ENCODE measurements at places on chromosomes 2 and 18.

DNA sequence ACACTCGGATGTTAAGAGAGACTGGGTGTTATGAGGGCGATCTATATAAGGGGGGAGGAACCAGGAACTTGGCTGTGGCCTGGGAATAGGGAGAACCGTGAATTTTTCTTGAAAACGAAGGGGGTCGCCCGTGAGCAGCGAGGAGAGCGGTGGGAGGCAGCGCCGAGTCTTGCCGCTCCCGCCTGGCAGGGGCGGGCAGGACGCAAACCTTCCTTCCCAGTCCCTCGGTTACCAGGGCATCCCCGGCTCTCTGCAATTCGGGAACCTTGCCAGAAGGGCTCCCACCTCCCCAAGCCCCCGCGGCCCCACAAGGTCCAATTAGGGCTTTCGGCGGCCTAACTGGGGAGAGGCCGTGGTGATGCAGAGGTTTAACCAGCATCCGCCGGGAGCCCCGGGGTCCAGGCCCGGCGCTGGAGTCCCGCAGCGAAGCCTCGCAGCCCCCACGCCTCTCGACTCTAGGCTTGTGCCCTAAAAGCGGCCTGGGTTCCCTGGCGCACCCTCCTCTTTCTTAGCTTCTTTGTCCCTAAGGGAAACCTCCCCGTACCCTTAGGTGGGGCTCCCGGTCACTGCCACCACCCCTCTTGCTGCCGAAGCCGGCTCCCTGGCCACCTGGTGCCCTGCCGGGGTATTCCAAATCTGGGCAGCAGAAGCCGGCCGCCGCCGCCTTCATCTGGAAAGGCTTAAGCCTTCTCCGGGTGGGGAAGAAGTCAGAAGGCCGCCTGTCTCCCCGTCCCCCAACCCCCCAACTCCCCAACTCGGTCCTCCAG, 680 bp upstream of the FHOD3 start:
- DNase-seq, result peak; percentile 63

GRCh38 chr18:45355944-45356520, 259.2 kb upstream of the SLC14A2 start:
- no peak for DNase-seq

GRCh38 chr18:37864122-37864521, 298.5 kb upstream of the CELF4 start:
- DNase-seq, result no peak

DNA sequence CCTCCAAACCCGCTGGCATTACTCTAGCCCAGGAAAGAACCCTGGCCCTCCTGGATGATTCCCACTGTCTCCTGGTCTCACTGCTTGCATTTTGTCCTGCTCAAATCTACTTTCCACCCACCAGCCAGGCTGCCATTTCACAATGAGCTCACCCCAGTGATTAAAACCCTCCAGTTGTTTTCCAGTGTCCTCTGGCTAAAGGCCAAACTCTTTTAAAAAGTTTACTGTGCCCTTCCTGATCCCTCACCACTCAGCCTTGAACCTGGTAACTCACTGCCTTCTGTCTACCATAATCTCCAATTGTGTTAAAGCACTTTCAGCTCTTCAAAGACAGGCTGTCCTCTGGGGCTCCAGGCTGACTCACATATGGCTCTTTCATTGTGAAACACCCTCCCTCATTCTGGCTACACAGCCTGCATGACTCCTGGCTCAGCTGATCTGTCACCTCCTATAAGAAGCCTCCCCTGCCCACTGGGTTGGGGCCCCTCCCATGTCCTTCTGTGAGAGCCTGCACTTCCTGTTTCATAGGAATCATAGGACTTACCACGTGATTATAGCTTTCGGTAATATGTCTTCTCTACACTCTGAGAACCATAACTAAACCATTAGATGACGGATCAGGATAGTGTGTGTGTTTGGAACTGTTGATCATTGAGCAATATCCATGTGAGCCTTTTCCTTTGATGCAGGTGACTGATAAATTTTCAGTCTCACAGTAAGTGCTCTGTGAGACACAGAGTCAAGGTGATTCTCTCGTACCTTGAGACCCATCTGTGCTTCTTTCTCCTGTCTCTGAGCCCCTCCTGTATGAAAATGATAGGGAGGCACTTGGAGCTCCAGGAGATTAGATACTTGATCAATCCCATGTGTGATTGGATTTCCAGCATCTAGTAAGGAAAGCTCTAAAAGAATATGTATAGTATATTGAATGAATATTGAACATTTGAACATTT, 590.8 kb upstream of the ID2 start:
- DNase-seq, result no peak

GRCh38 chr2:109246176-109246575, 117.2 kb downstream of the SH3RF3 start:
- DNase-seq, result no peak

- no peak for DNase-seq
These were observed 83.0 kb downstream of the MARCO start for GRCh38 chr2:119025013-119025412.

DNA sequence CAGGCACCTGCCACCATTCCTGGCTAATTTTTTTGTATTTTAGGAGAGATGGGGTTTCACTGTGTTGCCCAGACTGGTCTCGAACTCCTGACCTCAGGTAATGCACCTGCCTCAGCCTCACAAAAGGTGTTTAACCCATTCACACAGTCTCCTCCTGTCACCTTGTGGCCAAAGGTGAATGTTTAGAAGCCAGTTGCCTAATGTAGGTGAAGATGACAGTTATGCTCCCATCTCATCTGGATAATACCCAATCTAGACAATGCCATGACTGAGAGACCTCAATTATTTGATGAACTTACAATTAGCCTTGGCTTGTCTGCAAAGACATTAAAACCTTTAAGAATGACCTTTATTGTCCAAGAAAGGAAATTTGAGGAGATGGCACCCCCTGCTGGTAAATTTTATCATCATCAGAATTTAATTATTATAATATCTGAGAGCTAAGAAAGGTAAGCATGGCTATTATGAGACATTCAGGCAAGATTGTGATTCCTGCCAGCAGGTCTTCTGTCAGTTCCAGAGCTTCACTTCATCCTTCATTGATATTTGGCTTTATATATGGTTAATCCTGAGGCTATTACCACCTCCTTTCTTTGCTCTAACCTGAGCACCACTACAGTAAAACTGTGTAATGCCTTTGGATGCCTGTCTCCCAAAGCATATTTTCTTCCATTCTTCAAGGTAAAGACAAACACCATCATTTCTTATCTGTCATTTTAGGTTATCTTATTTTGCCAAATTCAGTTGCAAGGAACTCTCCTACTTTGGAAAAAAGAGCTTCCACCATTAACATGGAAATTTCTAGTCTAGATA, 117.6 kb downstream of the FAM124B start:
- DNase-seq, result peak; percentile 1

DNA sequence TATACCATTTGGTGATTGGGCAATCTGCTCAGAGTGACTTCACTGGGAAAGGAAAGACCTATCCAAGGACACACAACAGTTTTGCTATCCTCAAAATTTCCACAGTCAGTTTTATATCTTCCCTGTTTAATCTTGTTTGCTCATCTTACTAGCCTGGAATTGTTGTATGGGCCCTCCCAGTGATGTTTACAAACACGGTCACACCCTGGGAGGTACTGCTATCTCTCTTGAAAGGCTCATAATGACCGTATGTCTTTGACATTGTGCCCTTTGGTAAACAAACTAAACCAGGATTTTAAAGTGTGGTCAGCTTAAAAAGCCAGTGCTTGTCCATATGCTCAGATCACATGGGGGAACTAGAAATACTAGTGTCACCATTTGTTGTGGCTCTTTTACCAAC, 277.0 kb downstream of the CDH2 start:
- DNase-seq, result no peak

DNA sequence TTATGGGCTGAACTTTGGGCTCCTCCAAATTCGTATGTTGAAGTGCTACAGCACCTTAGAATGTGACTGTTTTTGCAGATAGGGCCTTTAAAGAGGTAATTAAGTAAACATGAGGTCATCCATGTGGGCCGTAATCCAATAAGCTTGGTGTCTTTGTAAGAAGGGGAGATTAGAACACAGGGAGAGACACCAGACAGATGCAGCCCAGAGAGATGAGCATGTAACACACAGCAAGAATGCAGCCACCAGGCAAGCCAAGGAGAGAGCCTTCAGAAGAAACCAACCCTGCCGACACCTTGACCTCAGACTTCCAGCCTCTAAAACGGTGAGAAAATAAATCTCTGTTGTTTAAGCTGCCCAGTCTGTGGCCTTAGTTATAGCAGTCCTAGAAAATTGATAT, 74.3 kb downstream of the HRH4 start:
- DNase-seq, result no peak

DNA sequence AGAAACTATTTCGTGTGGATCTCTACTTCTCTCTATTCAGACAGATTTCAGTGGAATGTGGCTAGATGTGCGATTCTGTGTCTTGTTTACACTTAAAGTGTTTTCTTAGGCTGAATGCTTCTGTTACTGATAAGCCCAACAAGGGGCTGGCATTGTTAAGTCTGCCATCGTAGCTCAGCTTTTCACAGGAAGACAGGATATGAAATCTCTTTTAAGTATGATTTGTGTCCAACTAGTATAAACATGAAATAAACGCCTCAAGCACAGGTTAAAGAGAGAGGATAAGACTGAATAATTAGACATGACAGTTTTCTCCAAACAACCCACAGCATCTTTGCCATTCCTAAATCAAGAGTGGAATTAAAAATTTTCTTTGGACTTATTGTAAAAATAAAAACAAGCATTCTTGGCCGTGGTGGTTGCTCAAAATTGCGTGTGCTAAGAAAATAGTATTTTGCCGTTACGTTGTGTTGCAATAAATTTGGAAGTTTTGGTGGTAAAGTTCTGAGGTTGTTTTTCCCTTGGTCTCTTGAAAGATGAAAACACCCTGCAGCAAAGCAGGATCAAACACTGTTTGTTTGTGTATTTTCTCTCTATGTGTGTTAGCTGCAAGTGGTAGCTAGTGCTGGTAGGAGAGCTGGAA, 1.0 kb downstream of the VIT start:
- DNase-seq, result no peak

GRCh38 chr2:235324324-235324723, 169.5 kb upstream of the AGAP1 start:
- DNase-seq, result no peak

DNA sequence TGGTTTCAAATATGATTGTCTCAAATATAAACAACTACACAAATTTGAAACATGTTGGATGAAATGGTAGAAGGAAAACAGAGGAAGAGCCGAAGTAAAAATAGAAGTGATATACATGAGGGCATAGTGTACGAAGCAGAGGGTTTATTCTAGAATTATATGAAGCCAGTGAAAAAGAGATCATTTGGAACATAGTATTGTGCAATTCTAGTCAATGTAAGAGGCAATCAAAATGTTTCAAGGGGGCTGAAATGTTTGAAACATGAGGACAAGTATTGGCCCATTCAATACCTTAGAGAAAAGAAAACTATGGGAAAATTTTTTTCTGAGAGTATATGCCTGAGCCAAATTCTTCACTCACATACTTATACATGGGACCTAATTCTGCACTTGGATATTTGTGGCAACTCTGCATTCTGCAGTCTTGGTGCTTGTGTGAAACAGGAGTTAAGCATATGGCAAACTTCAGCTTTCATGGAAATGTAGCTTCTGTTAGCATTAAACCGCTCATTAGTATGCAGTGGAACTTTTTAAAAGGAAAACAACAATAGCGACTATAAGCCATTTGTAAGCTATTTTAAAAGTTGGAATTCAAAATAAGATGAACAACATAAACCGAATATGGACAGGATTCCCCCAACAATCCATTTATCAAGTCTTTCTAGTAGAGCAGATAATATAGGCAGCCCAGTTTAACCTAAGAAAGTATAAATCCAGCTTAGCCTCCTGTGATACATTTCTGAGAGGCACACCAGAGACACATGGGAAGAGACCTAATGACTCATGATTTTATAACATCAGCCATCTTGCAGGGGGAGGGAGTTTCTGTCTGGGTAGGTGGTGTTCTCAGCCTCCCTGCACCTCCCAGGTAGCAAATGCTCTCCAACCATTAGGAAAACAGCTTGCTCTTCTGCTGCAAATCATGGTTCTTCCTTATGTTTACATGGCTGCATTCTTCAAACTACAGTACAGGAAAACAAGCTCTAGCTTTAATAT, 197.8 kb downstream of the PAX3 start:
- no peak for DNase-seq

- DNase-seq, result no peak
These were observed 676.2 kb downstream of the ZEB2 start for GRCh38 chr2:143843686-143844085.

DNA sequence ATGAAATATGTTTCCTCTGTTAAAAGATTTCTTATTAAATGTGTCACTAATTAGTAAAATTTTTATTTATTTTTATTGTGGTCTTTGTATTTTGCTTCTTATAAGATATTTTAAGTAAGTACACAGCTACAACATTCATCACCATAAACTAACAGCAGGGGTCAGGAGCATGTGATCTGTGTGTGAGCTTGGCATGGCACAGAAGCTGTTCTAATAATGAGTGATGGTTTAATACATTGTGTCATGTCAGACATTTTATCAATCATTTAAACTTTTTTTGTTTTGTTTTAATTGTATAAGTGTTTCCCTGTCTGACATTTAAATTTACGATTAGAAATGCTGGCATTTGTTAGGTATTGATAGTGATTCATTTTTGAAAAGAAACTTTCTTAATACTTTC, 585.4 kb downstream of the DSC3 start:
- DNase-seq, result no peak

DNA sequence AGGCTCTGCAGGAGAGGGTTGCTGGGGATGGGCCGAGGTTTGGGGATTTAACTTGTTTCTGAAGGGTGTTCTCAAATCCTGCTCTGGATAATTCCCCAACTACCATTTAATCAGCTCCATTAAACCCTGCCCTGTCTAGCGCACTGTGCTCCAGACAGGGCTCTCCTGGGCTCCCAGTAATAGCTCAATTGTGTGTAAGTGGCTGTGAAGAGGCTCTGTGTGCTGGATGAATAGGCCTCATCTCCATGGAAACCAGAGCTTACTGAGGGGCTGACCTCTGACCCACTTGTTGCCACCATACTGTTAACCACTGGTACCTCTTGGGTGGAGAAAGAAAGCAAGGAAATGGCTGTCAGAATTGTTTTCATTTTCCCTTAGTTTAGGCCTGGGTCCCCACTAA, 92.9 kb downstream of the TGOLN2 start:
- no peak for DNase-seq

DNA sequence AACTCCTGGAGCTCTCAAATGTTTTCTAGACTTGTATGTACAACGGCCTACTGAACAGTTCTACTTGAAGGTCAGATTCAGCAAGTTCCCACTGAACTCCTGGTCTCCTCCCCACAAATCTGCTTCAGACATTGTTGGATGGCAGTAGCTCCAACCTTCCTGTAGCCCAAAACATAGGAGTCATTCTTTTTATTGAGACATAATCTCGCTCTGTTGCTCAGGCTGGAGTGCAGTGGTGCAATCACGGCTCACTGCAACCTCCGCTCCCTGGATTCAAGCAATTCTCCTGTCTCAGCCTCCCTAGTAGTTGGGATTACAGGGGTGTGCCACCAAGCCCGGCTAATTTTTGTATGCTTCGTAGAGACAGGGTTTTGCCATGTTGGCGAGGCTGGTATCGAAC, 47.3 kb downstream of the QPCT start:
- no peak for DNase-seq

- no peak for DNase-seq
These were observed 114.0 kb downstream of the KLHL29 start for GRCh38 chr2:23498943-23499342.
